ENCODE measurements at places on chromosomes 13 and 19.

- no peak for DNase-seq
Observed at GRCh38 chr13:74073274-74073673, 60.9 kb downstream of the KLF12 start.

DNA sequence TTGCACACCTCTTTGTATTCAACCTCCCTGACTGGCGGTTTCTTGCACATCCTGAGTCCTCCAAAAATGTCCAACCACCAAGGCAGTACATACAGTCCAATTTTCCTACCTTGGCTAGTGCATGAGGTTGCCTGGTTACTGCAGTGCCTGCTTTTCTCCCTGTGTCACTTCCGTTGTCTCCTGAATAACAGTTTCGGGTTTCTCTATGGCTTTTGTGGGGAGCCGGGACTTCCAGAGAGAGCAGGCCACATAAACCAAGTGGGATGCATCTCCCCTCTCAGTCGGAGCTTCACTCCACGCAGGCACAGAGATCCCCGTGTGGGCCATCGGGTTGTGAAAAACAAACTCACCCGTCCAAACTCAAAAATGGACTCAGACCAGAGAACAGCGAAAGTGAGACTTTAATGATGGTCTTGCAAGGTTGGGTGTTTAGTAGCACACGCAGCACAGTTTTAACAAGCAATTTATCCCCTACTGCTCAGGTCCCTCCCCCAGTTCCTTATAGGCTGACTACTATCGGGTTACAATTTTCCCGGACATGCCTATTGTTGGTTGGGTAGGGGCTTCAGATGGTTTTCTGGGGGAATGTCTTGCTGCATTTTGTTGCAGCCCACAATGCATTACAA, 173.1 kb downstream of the POU4F1 start:
- DNase-seq: no peak

GRCh38 chr19:13022111-13022858, 27.0 kb downstream of the NFIX start:
- no peak for DNase-seq

GRCh38 chr19:45764945-45765701, 3.9 kb downstream of the SIX5 start:
- no peak for DNase-seq

Data from RCC 7860 (cell line).